Daoy (cell line): ENCODE measurements at places on chromosomes 13 and 19. TPM values are rescaled to one million over a fixed set of nuclear protein-coding genes. Genes with fewer than 3 reads are reported as not detected.
A peak's percentile ranks its signal among the peaks of the same experiment; 100 is the strongest.

Gene SIGLECL1
- total RNA-seq: 0.06 TPM in 1 of 2 replicates, not detected in the other

Gene IQCN
- 0.74 and 12.6 TPM in 2 replicates for total RNA-seq

Gene ZNF428
- total RNA-seq: 40.5 and 41.9 TPM in 2 replicates

Gene SIRT2
- total RNA-seq: 21.8 and 26.6 TPM in 2 replicates

Gene KLK10
- total RNA-seq: 0.63 TPM in 1 of 2 replicates, not detected in the other

Gene NOP53
- 48.0 and 56.6 TPM in 2 replicates for total RNA-seq

Gene WBP4
- total RNA-seq: 10.0 and 10.5 TPM in 2 replicates

Gene APBA3
- total RNA-seq: 30.9 and 32.6 TPM in 2 replicates

Gene SULT2A1
- not detected in 2 replicates for total RNA-seq

Gene MCEMP1
- total RNA-seq: not detected in 2 replicates

Gene TEX29
- total RNA-seq: not detected in 2 replicates

Gene ZNF112
- total RNA-seq: 4.1 and 5.5 TPM in 2 replicates

Gene CFD
- 5.7 and 18.2 TPM in 2 replicates for total RNA-seq

Gene LYL1
- total RNA-seq: 0.24 and 0.34 TPM in 2 replicates

Gene PRODH2
- not detected in 2 replicates for total RNA-seq

Gene ACP7
- total RNA-seq: 0.57 TPM in 1 of 2 replicates, not detected in the other

Gene ZNF850
- 8.7 and 11.4 TPM in 2 replicates for total RNA-seq

Gene ZNF284
- 1.7 and 2.3 TPM in 2 replicates for total RNA-seq

GRCh38 chr19:3479177-3479833, 1.0 kb downstream of the SMIM24 start:
- no peak for DNase-seq

GRCh38 chr19:41821003-41821735, 23.3 kb downstream of the LYPD4 start:
- DNase-seq: peak; percentile 66

DNA sequence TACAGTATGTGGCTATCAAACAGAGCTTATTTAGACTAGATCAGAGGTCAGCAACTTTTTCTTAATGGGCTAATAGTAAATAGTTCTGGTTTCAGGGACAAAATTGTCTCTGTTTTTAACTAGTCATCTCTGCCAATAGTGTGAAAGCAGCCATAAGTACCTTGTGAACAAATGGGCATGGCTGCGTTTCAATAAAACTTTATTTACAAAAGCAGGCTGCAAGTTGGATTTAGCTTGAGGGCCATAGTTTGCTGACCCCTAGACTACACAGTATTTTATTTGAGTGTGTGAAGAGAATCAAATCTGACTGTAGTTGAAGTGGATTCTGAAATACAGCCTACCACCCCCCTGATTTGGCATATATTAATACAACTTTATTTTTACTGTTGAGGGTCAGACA, 75.6 kb downstream of the SCEL start:
- no peak for DNase-seq

DNA sequence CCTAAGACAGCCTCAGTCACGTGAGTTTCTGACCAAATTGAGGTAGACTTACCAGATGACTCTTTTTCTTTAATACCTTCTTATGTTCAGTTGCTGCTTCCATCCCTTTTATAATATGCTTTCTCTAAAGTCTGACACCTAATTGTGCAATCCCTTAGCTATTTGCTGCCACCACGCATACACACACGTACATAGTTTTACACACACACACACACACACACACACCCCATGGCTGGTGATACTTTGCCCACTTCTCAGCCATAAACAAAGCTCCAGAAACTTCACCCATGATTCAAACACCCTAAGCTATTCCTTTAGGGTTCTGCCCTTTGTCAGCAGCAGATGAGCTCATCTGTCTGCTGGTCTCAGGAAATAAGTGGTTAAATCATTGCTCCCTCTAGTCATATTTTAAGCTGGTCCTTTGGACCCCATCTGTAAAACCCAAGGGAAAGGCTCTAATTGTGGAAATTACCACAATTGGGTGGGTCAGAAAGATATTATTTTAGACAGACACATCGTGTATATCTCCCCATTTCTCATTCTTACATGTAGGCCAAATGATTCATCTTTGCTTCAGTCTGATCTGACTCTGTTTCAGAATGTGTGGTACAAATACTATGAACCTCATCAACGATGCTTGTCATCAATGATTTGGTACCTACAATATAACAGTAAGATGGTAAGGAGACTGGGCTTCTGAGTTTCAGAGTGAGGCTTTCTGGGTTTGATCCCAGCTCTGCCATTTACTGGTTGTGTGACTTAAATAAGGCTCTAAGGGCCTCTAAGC, 69.2 kb downstream of the NALCN start:
- no peak for DNase-seq

DNA sequence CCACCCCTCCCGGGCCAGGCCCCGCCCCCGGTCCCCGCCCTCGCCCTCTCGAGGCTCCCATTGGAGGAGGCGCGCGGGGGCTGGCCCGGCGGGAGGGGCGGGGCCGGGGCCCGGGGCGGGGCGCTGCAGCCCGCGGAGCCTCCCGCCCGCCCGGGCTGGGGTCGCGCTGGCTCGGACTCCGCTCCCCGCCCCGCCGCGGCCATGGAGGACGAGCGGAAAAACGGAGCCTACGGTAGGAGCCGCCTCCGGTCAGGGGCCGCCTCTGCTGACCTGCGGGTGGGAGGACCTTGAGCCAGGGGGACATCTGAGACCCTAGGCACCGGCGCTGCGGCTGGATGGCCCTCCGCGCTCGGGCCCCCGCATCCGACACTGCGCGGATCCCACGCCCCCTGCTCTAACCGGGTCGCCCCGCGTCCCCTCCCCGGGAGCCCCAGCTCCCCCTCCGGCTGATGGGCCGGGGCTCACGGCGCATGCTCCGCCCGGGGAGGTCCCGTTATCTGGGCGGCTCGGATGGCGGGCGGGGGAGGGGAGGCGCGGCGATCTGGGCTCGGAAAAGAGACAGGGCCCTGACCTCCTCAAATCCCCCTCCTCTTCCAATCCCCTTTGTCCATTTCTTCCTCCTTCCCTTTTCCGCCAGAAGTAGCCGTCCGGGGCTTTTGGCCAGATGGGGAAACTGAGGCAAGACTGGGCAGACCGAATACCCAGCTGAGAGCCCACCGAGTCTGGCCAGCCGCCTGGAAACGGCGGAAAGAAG, 15.4 kb upstream of the AP1M2 start:
- peak; percentile 80 for DNase-seq

DNA sequence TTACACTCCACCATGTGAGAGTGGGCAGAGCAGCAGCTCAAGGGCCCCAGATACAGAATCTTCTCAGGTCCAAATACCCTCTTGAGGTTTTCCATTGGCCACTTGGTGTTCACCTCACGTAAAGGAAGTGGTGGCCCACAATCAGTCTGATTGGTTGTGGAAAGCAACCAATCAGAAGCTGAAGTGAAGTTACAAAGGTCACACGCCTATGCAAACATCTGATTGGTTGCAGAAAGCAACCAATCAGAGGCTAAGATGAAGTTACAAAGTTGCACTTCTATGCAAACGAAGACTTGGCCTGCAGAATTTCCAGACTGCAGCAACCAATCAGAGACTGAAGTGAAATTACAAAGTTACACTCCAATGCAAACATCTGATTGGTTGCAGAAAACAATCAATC, 14.3 kb upstream of the TM9SF2 start:
- no peak for DNase-seq

- no peak for DNase-seq
Measured at GRCh38 chr13:78299832-78300623, 303.3 kb downstream of the POU4F1 start.

GRCh38 chr13:111420113-111420876, 99.9 kb downstream of the TEX29 start:
- no peak for DNase-seq

- DNase-seq: no peak
Measured at GRCh38 chr19:35006342-35006998, 6.3 kb downstream of the GRAMD1A start.

GRCh38 chr19:811506-812048, 10.2 kb downstream of the PLPPR3 start:
- no peak for DNase-seq

DNA sequence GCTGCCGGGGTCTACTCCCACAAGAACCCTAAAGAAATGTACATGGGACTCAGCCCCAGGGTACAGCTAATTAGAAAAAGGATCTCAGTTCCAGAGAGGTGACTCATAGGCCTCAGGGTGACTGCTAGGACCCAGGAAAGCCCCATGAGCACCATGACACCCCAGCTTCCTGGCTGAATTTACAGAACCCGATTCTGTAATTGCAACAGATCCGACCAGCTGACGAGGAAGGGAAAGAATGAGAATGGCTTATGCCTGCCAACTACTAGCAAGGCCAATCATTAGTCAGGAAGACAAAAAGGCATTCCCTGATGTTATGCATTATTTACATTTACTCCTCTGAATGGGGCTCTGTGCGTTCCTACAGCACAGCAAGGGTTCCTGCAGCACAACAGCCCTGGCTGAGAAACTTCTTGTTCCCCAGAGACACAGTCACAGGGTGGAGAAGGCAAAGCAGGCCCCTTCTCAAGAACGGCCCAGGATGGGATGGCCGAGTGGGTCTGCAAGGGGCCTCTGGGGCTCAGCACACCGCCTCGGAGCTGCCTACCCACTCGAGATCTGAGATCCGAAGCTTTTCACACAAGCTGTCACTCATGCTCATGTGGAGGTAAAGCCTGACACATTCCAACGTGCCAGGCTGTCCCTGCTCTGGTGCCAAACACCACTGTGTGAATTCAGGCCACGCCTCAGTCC, 27.2 kb downstream of the PBX4 start:
- DNase-seq: peak; percentile 92

DNA sequence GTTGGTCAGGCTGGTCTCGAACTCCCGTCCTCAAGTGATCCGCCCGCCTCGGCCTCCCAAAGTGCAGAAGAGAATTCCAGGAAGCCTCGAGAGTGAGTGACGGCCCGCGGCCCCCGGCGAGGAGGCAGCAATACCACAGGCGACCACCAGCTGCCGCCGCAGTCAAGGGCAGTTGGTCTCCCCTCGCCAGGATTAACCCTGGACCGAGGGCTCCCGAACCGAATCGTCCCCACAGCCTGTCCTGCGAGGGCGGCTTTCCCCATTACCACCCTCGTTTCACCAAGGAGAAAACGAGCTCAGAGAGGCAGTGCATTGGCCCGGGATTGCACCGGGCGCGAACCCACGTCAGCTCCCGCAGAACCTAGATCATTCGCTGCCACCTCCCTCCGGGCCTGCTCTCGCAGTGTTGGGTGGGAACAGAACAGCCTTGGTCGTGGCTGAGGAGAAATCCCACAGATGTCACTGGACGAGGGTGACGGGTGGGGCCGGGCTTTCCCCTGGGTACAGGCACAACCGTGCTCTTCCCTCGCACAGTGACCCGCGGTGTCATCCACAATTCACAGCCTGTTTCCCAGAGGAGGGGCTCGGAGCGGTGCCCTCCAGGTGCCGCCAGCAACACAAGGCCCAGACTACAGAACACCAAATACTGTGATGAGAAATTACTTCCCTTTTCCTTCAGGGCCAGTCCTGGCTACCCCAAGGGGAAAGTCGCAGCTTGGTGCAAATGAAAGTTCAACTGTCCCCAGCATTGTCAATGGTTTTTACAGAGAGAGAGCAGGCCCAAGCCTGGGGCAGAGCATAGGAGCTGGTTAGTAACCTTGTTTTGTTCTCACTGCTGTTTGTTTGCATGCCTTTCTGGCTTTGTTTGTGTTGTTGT, 24.8 kb downstream of the C2CD4C start:
- no peak for DNase-seq

DNA sequence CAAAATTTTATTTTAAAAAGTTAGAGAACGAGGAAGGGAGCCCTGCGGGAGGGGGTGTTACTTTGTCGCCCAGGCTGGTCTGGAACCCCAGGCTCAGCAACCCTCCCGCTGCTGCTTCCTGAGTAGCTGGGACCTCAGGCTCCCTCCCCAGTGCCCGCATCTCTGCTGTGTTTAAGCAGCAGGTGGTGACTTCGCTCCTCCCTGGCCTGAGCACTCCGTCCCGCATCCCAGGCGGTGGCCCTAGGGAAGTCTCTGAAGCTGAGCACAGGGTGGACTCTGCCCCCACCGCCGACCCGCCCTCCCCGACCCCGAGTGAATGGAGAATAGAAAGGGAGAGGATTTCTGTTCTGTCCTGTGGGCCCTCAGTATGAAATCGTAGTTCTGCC, 30.5 kb downstream of the ZNF701 start:
- no peak for DNase-seq

- DNase-seq: no peak
Measured at GRCh38 chr13:99656844-99657381, 155.6 kb downstream of the TM9SF2 start.

DNA sequence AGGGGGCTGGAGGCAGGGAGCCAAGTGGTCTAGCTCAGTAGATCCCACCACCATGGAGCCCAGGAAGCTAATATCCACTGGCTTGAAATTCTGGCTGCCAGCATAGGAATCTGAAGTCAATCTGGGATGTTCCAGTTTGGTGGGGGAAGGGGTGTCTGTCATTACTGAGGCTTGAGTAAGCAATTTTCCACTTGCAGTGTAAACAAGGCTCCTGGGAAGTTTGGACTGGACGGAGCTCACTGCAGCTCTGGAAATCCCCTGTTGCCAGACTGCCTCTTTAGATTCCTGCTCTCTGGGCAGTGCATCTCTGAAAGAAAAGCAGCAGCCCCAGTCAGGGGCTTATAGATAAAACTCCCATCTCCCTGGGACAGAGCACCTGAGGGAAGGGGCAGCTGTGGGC, 349.2 kb upstream of the KLHL1 start:
- DNase-seq: no peak

GRCh38 chr19:53581871-53582279, 43.9 kb downstream of the ZNF331 start:
- no peak for DNase-seq

GRCh38 chr13:98508280-98508679, 68.6 kb downstream of the STK24 start:
- DNase-seq: peak; percentile 15

- no peak for DNase-seq
Measured at GRCh38 chr19:28492621-28493020, 720.3 kb downstream of the UQCRFS1 start.

- DNase-seq: no peak
Measured at GRCh38 chr19:48619692-48620585, 633 bp downstream of the SPHK2 start.

- no peak for DNase-seq
Measured at GRCh38 chr13:35760735-35761281, 284.3 kb upstream of the MAB21L1 start.

DNA sequence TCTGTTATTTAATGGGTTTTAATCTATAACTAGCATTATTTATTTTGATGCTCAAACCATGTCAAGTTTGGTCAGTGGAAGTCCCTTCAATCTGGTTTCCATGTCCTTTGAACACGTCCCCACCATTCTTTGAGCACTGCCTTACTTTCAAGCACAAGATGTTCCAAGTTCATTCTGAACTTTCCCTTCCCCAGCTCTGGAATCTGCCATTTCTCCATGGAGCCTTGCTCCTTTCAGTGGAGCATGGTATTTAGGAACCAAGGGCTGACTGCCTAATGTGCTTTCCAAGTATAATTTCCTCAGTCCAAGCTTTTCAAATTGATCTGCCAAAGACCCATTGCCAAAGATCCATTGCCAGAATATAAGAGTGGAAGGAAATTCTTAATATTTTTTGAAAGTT, 1.1 kb upstream of the ZNF546 start:
- no peak for DNase-seq

DNA sequence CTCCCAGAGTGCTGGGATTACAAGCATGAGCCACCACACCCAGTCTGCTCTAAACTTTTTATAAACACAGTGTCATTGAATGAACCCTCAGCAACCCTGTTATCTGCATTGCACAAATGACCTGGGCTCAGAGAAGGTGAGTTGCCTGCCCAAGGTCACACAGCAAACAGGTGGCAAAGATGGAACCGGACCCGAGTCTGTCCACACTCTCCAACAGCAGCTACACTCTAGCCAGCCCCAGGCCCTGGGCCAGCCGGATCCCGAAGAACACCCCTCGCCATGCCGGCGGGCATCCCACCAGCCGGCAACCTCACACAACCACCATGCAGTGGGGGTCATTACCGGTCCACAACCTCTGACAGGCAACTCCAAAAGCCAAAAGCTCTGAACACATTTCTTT, 14.5 kb downstream of the ERCC2 start:
- DNase-seq: no peak
